ENCODE measurements at places on chromosomes 7 and 10. TPM values are rescaled to one million over a fixed set of nuclear protein-coding genes. Genes with fewer than 3 reads are reported as not detected.
A peak's percentile ranks its signal among the peaks of the same experiment; 100 is the strongest.

GRCh38 chr10:21807180-21807579, 196.3 kb downstream of the DNAJC1 start:
- no peaks in the 10 kb centered on the region for H3K27me3 ChIP-seq
- DNase-seq, result no peak
- no peak overlapping the region for H3K4me3 ChIP-seq
- no peaks in the 10 kb centered on the region for H3K4me1 ChIP-seq

DNA sequence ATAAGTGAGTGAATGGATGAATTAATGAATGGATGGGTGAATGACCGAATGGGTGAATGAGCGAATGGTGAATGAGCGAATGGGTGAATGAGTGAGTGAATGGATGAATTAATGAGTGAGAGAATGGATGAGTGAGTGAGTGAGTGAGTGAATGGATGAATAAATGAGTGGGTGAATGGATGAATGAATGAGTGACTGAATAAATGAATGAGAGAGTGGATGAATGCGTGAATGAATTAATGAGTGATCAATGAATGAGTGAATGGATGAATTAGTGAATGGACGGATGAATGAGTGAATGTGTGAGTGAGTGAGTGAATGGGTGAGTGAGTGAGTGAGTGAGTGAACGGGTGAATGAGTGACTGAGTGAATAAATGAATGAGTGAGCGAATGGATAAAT, 49.5 kb upstream of the HMX3 start:
- no peak overlapping the region for H3K4me3 ChIP-seq
- H3K4me1 ChIP-seq, result no peaks in the 10 kb centered on the region
- H3K36me3 ChIP-seq, result no peaks in the 10 kb centered on the region
- H3K27me3 ChIP-seq, result peaks cover 7% of the 10 kb centered on the region
- no peak overlapping the region for H3K27ac ChIP-seq

GRCh38 chr10:88118729-88119128, 255.3 kb downstream of the PTEN start:
- H3K36me3 ChIP-seq, result no peaks in the 10 kb centered on the region
- H3K4me3 ChIP-seq, result no peak overlapping the region
- no peak overlapping the region for H3K27ac ChIP-seq
- DNase-seq, result no peak

DNA sequence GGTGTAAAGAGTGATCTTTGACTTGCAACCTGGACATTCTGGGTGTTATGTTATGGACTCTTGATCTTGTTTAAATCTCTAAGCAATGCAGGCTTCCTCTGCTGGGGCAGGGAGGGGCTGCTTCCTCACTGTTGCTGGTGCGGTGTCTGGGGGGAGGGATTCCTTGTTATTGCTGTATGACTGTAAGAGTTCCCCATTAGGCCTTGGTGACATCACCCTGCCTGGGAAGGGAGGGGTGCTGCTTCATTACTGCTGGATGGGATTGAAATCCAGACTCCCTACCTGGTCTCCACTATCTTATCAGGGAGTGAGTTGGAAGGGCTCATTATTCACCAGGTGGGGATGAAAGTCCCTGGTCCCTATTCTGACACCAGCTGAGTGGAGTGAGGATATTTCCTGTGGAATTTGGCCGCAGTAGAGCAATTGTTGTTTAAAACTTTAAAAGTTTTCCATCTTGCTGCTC, 8.8 kb downstream of the OGDH start:
- H3K27ac ChIP-seq, result peak overlapping the region; percentile 58
- no peaks in the 10 kb centered on the region for H3K36me3 ChIP-seq
- no peak for DNase-seq
- no peaks in the 10 kb centered on the region for H3K27me3 ChIP-seq

GRCh38 chr10:43156590-43157341, 18.5 kb downstream of the CSGALNACT2 start:
- peaks cover 65% of the 10 kb centered on the region for H3K4me1 ChIP-seq
- no peak overlapping the region for H3K4me3 ChIP-seq
- H3K27ac ChIP-seq, result no peak overlapping the region
- no peaks in the 10 kb centered on the region for H3K27me3 ChIP-seq
- DNase-seq, result no peak

DNA sequence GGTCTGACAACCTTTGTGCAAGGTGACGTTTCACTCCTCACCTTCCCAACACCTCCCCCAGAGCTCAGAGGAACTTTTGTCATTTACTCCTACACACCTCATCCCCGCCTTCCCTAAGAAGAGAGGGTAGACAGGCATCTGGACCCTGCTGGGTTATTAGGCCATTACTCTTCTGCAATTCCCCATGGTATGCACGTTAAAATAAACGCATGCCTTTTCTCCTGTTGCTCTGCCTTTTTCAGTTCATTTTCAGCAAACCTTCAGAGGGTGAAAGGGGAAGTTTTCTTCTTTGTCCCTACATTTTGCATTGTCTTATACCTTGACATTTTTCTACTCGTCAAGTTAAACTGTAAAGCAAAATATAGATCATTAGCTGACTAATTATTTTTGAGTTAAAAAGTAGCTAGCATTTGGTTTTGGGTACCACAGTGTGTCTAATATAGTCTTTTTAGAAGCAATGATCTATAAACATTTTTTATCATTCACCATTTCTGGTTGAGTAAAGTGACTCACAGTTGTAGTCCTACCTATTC, 10.5 kb upstream of the EDRF1 start:
- no peak overlapping the region for H3K27ac ChIP-seq
- DNase-seq, result no peak
- H3K27me3 ChIP-seq, result peaks cover 7% of the 10 kb centered on the region
- H3K4me1 ChIP-seq, result no peaks in the 10 kb centered on the region

DNA sequence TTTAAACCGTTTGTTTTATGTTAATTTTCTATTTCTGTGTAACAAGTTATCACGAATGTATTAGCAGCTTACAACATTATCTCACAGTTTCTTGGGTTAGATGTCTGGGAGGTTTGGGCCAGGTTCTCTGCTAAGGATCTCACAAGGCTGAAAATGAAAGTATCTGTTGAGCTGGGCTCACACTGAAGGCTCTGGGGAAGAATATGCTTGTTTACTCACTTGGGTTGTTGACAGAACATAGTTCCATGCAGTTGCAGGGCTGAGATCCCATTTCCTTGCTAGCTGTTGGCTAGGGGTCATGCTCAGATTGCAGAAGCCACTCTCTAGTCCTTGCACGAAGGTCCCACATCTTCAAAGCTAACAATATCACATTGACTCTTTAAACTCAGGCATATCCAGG, 266.6 kb upstream of the GNAI1 start:
- H3K27me3 ChIP-seq, result no peaks in the 10 kb centered on the region
- H3K36me3 ChIP-seq, result no peaks in the 10 kb centered on the region
- no peak overlapping the region for H3K27ac ChIP-seq
- H3K4me3 ChIP-seq, result no peak overlapping the region
- no peak for DNase-seq

DNA sequence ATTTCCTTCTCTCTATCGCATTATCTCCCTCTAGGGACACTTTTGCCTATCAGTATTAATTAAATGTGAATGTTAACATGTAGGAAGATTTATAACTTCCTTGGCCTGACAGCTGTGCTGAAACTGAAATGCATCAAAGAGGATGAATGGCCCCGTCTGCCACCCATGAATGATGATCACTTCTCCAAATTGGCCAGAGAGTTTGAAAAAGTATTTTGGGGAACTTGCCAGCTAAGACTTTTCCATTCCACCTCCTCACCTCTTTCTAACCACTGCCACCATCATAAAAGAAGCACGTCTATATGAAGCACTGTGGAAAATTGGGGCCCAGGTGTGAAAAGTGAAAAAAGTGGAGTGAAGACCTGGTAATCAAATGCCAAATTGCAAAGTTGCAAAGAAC, 25.4 kb upstream of the ST8SIA6 start:
- H3K36me3 ChIP-seq, result no peaks in the 10 kb centered on the region
- H3K27ac ChIP-seq, result no peak overlapping the region
- H3K27me3 ChIP-seq, result peaks cover 4% of the 10 kb centered on the region
- no peak overlapping the region for H3K4me3 ChIP-seq

GRCh38 chr7:65962033-65962432, 20.0 kb downstream of the GUSB start:
- H3K4me1 ChIP-seq, result no peaks in the 10 kb centered on the region
- peaks cover 19% of the 10 kb centered on the region for H3K36me3 ChIP-seq
- no peak for DNase-seq
- no peak overlapping the region for H3K4me3 ChIP-seq
- H3K27me3 ChIP-seq, result no peaks in the 10 kb centered on the region
- no peak overlapping the region for H3K27ac ChIP-seq

GRCh38 chr10:116272440-116273283, at the start of gene GFRA1:
Gene GFRA1, minus strand, starts transcription at chr10:116273206. Its CDS starts 1,177 bp downstream, at chr10:116272029.
- peak within 1 kb of the TSS; percentile 48 for H3K27ac ChIP-seq
- peak; percentile 4 for DNase-seq
- peaks cover 61% of the 10 kb centered on the region for H3K27me3 ChIP-seq
- H3K36me3 ChIP-seq, result no peaks in the 10 kb centered on the region

MSMB gene
- not detected for total RNA-seq

POP7 gene
- total RNA-seq, result 40.9 TPM

PFKP gene
- total RNA-seq, result 85.2 TPM

FAM25C gene
- not detected for total RNA-seq

PCLO gene
- total RNA-seq, result 0.02 TPM

TBX20 gene
- total RNA-seq, result 0.16 TPM

TMEM130 gene
- total RNA-seq, result 0.35 TPM

TMEM176A gene
- total RNA-seq, result 0.24 TPM

IKZF1 gene
- 504 TPM for total RNA-seq

All from activated T-cell treated with anti-CD3 and anti-CD28 coated beads, Interleukin-2, amount 50 U/mL, for 72 hours (primary cell).